ENCODE measurements at places on chromosomes 5 and 9. TPM values are rescaled to one million over a fixed set of nuclear protein-coding genes. Genes with fewer than 3 reads are reported as not detected.

The TEK gene
- 18.6 TPM for total RNA-seq

The HINT1 gene
- total RNA-seq: 127 TPM

The TMC1 gene
- under 0.01 TPM for total RNA-seq

The RMRP gene
- total RNA-seq: 3,474 TPM

The PDLIM7 gene
- 83.7 TPM for total RNA-seq

The LCN9 gene
- total RNA-seq: not detected

The DPYSL3 gene
- 112 TPM for total RNA-seq

All from regular cardiac myocyte (primary cell).